ENCODE measurements at places on chromosomes 2 and 18. TPM values are rescaled to one million over a fixed set of nuclear protein-coding genes. Genes with fewer than 3 reads are reported as not detected.

The TLX2 gene
- total RNA-seq = not detected

The CRACDL gene
- total RNA-seq = 1.4 TPM

The RNF152 gene
- 4.7 TPM for total RNA-seq

GRCh38 chr18:8957731-8958130 is 144.8 kb upstream of the NDUFV2 start:
- no peak for DNase-seq

DNA sequence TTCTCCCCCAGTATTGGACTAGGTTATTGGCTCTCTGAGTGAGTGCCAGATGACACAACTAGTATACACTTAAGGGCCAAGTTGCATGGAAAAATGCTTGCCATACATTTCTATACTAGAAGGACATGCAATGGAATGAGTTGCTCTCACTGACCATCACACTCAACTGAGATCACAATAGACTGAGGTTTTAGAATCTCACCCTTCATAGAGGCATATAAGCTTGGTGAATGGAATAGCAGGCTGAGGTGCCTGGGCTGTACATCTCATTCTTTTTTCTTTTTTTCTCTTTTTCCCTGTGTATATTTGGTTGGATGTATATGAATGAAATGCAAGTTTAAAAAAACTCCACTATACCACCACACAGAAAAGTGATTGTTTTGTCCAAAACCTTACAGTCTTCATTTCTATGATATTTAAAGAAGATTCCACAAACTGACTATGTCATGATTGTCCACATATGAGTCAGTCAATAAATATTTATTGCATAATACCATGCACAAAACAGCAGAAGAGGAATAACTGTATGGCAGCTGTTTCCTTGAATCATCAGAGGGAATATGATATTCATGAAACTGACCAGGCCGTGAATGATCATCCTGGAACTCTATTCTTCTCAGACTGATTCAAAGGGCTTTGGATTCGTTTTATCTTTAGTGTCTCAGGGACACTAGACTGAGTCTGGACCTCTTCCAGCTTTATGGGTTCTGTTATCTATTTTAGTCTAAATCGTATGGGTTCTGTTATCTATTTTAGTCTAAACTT is 122.6 kb upstream of the STK17B start:
- no peak for DNase-seq

DNA sequence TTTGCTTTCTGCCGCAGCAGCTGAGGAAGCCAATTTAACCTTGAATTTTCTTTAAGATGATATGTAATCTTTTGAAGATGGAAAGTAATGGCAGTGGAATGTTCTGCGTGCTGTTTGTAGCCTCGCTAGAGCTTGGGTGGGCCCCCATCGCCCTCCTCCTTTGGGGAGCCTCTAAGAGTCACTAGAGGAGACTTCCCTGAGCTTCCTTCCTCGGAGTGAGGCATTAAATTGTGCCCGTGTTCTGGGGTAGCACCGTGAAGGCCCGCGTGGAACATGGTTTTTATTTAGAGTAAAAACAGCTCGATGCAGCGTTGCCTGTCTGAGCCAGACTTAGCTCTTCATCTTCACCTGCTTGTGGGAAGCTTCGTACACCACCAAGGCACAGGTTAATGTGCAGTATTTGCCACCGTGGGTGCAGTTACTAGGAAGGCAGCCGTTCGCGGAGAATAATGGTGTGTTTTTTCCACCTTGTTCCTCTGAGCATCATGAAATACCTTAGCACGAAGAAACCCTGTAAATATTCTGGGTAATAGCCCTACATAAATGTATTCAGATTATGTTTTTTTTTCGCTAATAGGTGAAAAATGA is 38.5 kb downstream of the NCK2 start:
- DNase-seq = no peak

DNA sequence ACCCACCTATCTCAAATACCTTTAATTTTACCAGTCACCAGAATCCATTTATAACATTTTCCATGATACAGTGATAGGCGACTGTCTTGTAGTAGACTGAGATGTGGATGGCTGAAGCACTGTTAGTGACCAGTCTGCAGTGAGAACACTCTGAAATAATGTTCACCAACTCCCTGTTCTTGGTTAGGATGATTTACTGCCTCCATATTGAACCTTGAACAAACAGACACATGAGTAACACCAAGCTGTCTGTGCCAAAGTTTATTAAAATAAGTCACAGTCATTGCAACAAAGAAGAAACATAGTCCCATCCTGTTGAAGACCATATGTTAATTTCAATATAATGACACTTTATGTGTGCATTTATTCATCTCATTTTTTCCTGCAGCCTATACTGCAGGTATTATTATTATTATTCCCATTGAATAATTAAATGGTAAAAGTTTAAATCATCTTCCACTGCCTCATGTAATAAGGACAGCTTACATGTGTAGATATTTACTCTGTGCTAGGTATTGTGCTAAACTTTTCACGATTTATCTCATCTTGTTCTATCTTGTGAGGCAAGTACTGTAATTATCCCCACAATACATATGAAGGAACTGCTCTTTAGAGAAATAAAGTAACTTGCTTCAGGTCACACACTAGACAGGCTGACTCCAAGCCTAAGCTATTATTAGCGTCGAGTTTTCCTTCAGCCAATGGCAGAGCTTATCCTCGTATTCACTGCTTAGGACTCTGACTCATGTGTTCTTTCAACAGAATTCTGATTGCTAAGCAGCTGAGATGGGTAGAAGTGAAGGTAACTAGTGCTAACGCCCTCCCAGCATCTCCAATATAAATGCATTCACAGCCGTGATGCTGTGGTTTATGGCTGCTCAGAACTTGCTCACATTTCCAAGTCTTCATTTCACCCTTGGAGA is 62.5 kb downstream of the ONECUT2 start:
- DNase-seq = no peak

GRCh38 chr2:169110916-169111315 is 41.6 kb downstream of the DHRS9 start:
- no peak for DNase-seq

DNA sequence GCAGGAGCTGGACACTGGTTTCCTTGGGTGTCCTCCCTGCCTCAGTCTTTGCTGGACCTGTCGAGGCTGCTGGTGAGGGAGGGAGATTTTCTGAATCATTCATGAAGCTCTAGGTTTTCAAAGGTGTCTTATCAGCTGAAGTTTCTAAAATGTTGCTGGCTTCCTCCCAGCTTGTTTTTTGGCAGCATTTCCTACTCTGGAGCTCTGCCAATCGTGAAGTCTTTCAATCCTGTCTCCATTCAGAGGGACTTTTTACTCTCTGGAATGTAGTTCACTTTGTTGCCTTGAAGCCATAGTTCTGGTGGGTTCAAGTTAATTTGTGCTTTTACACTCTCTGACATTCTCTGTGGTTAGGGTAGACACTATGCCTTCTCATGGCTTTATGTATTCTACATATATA is 23.9 kb downstream of the SNTG2 start:
- peak; percentile 7 for DNase-seq

Data from kidney epithelial cell (primary cell).